ENCODE measurements at places on chromosomes 4 and X.

GRCh38 chr4:146095091-146095690, 80.3 kb upstream of the LSM6 start:
- DNase-seq = no peak

GRCh38 chr4:94304365-94304971, 38.2 kb downstream of the HPGDS start:
- DNase-seq = no peak

GRCh38 chrX:94686071-94686470, 1012.1 kb downstream of the FAM133A start:
- no peak for DNase-seq

DNA sequence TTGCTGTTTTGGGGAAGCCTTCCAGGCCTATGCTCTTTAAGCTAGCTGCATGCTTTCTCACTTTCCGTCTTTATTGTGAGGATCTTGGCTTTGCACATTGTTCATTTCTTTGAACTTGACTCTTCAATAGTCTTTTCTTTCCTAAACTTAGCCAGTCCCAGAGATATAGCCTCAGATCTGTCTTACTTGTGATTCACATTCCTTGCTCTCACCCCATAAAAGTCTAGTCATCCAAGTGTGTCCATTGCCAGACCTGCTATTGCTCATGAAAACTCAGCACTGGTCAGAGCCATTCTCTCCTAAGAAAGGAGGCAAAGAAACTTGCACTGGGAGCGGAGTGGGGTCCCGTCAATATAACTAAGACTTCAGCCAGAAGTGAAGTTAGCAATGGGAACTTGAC, 275.0 kb upstream of the CTSO start:
- no peak for DNase-seq

DNA sequence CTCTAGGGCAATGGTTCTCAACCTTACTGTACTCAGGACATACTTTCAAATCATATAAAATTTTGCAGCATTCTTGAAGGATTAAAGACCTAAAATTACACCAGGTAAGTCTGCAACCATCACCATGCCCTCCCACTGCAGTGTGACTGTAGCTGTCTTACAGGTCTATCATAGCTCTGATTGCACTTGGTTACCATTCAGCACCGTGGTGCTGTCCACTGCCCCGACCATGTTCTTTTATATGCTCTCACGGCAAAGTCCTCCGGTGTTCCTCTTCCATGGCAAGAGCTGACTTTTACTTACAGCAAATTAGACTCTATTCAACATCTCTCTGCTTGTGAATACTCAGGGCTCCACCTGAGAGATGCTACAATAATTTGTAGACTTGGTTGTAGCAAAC, 11.5 kb downstream of the CRMP1 start:
- DNase-seq = no peak

- no peak for DNase-seq
Observed at GRCh38 chr4:186915816-186916215, 192.2 kb upstream of the FAT1 start.

DNA sequence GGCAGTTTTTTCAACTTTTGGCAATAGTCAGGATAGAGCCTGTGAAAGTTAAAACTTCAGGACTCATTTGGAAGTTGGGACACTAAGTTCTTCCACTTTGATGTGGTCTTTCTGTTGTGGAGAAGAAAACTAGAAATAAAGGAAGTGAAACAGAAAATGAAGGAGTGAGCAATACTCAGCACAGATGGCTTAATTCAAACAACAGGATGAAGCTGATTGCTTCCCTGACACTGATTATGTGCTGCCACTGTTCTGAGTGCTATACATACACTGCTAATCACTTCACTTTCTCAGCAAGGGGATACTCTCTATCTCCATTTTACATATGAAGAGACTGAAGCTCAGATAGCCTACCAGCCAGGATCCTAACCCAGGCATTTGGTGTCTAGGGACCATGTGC, 235.1 kb upstream of the CPEB2 start:
- DNase-seq = no peak

GRCh38 chr4:164614999-164615398, 138.9 kb upstream of the SMIM31 start:
- no peak for DNase-seq

DNA sequence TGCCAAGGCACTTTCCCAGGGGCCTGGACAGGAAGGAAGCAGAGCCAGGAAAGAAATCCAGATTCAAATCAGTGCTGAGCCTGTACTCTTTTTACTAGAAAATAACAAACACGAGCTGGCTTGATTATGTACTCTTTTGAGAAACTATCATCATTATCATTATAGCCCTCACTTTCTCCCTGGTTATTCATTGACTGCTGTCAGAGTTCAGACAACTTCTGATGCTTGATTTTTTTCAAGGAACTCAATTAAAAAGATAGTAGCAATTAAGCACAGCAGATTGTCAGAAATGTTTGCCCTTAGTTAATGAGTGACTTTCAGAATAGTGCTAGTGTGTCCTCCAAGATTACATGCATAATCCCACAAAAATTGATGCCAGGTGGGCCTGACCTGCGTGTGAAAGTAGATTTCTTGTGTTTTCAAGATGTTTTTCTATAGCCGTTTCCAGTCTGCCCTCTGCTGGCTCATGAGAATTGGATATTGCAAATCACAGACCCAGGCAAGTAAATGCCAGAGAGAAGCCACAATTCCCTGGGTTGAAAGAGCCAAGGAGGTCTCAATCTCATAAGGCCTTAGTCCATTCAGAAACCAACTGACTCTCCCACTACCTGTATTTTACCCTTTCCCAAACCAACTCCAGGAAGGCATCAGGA, 14.3 kb upstream of the PNPLA4 start:
- DNase-seq = no peak

DNA sequence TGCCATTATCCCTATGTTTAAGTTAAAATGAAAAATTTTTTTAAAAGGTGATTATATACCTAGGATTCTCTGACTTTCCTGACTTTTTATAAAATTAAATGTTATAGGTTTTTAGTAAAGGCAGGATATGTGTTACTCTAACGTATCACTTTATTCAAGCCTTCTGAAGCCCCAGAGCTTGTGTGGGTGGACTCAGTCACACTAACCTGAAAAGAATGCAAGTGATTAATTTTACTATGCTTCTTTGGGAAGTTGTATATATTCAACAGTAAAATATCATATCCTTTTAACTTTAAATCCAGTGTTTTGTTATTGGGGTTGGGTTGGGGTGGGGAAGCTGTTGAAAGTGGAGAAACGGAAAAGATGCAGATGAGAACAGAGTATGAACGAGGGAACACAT, 22.8 kb downstream of the PDLIM3 start:
- DNase-seq = no peak

GRCh38 chr4:124219389-124219788, 493.1 kb downstream of the ANKRD50 start:
- DNase-seq = no peak

DNA sequence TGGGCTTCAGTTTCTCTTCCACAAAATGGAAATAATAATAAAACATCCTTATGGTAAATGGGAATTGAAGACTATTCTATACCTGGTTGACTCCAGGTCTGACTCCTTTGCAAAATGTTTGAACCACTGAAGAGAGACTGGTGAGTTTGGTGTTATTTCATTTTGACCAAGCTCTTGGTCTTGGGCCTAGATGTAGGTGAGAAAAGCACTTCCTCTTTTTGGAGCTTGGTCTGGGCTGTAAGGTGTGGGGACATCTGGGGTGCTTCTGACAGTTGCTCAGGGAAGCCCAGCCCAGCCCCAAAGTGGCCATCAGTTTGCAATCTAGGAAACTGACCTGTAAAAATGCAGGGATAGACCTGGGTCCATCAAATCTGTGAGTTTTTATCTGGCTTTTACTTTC, 26.8 kb upstream of the SOD3 start:
- no peak for DNase-seq

GRCh38 chr4:159317203-159317602, 214.3 kb downstream of the RAPGEF2 start:
- no peak for DNase-seq

DNA sequence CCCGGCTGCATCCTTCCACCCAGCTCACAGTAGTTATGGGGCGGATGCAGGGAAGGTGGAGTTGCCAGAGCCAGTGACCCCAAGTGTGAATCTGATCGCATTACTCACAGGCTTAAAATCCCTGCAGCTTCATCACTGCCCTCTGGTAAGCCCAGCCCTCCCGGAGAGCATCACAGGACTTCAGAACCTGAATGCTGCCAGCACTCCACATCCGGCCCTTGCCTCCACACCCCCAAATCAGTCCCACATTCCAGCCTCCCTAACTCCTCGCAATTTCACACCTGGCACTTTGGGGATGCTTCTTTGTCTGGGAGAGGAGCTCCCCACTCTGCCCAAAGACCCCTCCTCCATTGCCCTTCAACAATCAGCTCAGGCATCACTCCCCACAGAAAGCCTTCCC, 15.6 kb downstream of the RASL11B start:
- no peak for DNase-seq

GRCh38 chrX:107970073-107970472, 12.1 kb downstream of the TEX13B start:
- DNase-seq = no peak

GRCh38 chrX:79400623-79401022, 33.5 kb upstream of the ITM2A start:
- no peak for DNase-seq

DNA sequence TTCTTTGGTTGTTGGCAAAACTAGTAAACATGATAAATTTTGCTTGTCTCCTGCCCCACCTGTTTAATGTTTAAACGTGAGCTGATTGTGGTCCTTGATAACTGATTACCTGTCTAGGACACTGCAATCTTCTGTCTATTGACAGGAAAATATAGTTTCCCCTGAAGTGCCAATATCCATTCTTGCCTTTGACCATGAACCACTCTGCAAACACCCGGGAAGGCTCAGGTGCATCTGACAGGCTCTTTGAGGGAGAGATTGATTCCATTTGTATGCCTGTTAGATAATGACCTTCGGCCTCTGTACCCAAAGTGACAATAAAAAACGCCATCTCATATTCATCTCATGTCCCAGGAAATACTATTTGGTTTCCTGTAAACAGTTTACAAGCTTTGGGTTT, 453.0 kb downstream of the CENPC start:
- DNase-seq = no peak

GRCh38 chrX:55663584-55663983, 40.4 kb downstream of the FOXR2 start:
- no peak for DNase-seq

GRCh38 chrX:114162068-114162735, 421.7 kb upstream of the HTR2C start:
- DNase-seq = no peak

- no peak for DNase-seq
Observed at GRCh38 chrX:1853916-1854315, 239.1 kb downstream of the ASMT start.

- no peak for DNase-seq
Observed at GRCh38 chrX:81238166-81238565, 36.3 kb downstream of the SH3BGRL start.

DNA sequence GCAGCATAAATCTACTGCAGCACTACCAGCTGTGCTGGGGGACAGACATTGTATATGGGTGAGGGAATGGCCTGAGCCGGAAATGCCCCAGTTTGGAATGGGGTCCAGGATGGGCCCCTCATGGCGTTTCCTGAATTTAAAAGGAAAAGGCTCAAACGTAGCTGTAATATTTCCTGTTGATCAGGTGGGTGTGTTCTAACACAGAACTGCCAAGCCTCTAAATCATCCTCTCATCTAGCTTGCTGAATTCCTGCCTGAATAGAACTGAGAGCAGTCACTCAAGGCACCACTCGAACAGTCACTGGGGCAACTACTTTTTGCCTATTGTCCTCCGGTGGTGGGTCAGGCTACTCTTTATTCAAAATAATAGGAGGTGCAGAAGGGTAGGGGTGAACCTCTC, 28.7 kb downstream of the ADH6 start:
- DNase-seq = no peak

DNA sequence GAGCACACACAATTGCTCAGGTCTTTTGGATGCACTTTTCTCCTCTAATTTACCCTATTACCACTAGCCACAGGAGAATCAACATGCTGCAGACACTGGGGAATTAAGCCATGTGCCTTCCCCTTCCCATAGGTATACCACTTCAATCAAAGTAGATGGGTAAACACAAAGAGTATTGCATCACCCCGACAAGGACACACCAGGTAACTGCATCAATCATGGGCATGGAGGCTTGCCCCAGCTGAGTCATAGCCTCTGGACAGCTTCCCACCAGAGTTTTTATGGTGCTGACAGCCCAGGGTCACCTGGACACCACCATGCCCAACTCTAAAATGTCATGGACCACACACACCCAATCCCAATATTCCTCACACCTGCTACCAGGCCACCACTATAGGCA, 197.2 kb upstream of the AR start:
- no peak for DNase-seq

DNA sequence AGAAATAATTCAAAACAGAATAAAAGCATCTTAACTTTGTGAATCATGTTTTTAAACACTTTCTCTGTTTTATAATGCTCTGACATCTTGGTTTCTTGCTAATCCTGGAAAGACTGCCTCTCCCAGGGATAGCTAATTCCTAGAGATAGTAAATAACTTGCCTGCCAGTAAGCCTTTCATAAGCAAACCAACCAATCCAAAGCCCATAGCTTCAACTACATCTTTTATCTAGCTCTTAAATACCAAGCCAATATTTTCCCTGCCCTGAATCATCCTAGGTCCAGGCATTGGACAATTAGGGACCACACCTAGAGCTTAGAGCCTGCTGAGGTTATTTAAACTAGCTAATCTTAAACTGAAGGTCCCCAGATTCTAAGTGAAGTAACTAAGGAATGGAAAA, 223.7 kb upstream of the DIPK2B start:
- DNase-seq = no peak

DNA sequence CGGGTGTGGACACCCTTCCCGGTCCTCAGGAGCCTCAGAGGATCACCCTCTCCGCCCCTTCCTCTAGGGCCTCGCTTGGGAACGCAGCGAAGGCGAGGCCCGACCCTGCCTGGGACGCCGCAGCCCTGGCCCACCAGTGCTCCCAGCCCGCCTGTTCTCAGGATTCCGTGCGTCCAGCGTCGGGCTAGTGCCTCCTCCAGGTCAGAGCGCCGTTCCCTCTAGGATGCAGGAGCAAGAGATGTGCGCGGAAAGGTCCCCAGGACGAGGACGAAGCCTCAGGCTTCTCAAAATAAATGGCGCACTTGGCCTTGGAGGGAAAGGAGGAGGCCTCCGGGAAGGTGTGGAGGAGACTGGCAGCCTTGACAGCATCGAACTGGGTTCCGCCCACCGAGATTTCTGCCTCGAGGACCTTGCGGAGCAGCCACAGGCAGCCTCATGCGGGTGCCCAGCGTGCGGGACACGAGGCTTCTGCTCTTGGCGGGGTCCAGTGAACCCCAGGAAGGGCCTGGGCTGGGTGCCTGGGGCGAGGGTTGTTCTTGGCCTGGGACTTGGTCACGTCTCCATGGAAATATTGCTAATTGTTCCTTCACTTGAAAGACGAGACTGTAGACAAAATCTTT, 35.1 kb downstream of the PITX2 start:
- DNase-seq = no peak

Data from stimulated activated CD8-positive, alpha-beta memory T cell treated with anti-CD3 and anti-CD28 coated beads, Interleukin-15, amount 100 ng/mL, for 24 hours (primary cell).